ENCODE measurements at places on chromosomes 12 and 14.

GRCh38 chr14:100015251-100015655 lies 50.0 kb upstream of the EVL start:
- DNase-seq, result no peak

DNA sequence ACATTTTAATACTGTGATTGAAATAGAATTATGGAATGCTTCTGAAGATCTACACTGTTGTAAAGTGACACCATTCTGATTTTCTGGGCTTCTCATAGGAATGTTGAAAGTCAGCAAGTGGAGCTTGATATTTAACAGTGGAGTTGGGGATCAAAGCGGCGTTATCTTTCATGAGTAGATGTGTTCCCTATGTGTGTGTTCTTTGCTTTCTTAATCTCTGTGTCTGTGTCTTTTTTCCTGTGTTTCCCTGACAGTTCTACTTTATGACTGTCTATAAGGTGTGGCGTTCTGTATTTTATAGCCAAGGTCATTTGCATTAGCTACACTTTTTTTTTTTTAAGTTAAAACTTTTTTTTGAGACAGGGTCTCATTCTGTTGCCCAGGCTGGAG lies 24.7 kb downstream of the SYNE2 start:
- no peak for DNase-seq

DNA sequence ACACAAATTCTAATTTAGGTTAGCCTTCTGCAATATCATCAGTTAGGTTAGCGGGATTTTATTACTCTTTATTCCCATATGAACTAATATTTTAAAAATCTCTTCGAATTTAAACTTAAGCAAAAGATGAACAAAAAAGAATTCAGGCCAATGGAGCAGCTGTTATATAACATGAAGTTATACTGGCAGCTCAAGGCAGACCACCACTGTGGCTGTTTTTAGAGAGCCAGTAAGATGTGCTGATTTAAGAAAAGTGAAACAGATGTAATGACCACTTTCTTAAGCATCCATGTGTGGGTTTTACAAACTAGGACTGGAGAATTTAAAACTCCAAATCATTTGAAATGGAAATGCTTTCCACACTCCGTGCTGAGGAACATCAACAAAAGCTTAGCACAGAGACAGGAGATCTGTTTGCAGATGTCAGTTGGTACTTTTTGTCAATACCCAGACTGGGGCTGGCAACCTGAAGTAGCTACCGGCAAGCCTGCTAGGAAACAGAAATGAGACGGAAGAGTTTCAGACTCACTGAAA lies 164.9 kb downstream of the TTC7B start:
- DNase-seq, result no peak

DNA sequence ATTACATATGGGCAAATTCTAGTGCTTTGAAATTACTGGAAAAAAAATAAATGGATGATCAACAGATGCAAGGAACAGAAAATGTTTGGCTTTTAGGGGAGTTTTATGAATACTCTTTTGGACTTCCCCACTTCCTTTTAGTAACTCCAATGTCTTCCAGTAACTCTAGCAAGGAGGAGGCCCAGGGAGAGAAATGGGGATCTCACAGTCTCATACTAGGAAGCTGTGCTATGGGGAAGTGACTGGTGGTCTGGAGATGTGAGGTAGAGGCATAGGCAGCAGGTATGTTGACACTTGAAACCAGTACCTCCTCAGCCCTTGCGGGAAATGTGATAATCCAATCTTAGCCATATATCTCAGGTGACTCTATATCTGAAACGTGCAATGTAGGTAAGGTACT lies 68.1 kb downstream of the CRADD start:
- DNase-seq, result no peak

GRCh38 chr14:72450473-72451044 lies 443.3 kb downstream of the DPF3 start:
- no peak for DNase-seq

- no peak for DNase-seq
Measured at GRCh38 chr14:86521843-86522242, 991.9 kb downstream of the FLRT2 start.

- no peak for DNase-seq
Measured at GRCh38 chr14:71913342-71913741, 18.9 kb upstream of the RGS6 start.

GRCh38 chr12:126860210-126860609 lies 1406.8 kb upstream of the TMEM132C start:
- DNase-seq, result no peak

- no peak for DNase-seq
Measured at GRCh38 chr12:20350026-20350425, 18.3 kb upstream of the PDE3A start.

DNA sequence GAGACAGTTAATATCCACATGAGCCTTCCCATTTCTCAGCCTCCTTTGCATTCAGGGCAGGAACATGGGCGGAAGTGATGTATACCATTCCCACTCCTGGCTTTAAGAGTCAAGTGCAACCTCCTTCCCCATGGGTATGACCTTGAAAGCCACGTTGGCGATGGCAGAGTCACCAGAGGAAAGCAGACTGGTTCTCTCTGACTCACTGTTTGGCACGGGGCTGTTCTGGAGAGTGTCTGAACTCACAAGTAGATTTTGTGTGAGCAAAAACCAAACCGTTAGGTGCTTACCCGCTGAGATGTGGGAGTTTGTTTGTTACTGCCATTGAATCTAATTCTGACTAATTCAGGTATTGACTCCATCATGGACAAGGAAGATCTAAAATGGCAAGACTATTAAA lies 36.7 kb upstream of the PZP start:
- peak; percentile 32 for DNase-seq

- DNase-seq, result no peak
Measured at GRCh38 chr12:63495974-63496373, 172.3 kb downstream of the DPY19L2 start.

DNA sequence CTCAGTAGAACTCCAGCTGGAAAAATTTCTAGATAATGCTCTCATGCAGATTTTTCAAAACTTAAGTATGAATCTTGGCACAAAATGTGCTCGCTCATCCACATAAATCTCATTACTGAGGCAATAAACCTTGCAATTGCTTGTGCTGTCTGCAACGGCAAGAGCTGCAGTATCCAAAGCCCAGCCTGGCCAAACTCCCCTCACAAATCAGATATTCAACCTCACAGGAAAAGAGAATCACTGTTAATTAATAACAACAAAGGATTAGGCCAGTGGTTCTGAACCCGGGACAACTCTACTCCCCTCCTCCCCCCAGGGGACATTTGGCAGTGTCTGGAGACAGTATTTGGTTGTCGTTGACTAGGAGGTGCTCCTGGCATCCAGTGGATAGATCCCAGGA lies 19.2 kb upstream of the CORO1C start:
- DNase-seq, result no peak

- DNase-seq, result no peak
Measured at GRCh38 chr14:56023661-56024081, 94.5 kb upstream of the PELI2 start.

DNA sequence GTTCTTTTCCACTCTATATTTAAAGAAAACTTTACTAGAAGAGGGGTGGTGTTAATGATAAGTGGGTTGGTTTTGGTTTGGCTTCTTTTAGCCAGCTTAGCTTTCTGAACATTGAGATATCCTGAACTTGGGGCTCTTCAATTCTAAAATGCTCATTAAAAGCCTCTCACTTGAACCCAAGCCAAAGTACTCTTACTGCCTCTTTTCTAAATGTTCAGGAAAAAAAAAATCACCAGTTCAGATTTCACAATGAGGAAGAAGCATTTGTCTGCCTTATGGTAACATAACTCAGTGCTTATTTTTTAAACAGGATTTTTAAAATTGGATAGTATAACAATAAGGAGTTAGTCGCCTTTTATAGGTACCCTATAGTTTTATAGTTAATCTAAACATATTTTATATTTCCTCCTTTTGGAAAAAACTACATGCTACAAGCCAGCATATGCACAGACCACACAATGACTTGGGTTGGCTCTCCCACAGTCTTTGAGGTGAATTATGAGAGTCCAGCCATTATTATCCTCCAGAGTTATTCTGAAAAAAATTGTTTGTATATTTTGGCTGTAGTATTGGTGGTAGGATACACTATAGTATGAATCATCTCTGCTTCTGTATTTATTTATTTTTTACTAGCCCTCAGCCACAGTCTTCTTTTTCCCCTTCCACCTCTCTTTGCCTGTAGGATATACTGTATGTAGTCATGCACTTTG lies 195.5 kb upstream of the TMPO start:
- no peak for DNase-seq

GRCh38 chr12:124393414-124393790 lies 98.5 kb downstream of the RFLNA start:
- no peak for DNase-seq

- DNase-seq, result no peak
Measured at GRCh38 chr12:124369827-124370378, 75.0 kb downstream of the RFLNA start.

- no peak for DNase-seq
Measured at GRCh38 chr14:68924186-68925158, 54.6 kb downstream of the ACTN1 start.

GRCh38 chr14:70711451-70711850 lies 69.7 kb downstream of the TTC9 start:
- DNase-seq, result no peak

GRCh38 chr14:99687284-99688209 lies 3.4 kb downstream of the CYP46A1 start:
- DNase-seq, result no peak

DNA sequence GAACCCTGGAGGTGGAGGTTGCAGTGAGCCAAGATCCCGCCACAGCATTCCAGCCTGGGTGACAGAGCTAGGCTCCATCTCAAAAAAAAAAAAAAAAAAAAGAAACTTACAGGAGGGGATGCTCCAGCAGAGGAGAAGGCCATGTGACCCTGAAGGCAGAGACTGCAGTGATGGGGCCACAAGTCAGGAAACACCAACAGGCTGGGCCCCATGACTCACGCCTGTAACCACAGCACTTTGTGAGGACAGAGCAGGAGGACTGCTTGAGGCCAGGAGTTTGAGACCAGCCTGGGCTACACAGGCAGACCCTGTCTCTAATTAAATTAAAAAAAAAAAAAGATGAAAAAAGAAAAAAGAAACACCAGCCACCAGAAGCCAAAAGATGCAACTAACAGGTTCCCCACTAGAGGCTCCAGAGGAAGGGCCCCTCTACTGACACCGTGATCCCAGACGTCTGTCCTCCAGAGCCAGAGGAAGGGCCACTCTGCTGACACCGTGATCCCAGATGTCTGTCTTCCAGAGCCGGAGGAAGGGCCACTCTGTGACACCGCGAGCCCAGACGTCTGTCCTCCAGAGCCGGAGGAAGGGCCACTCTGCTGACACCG lies 9.1 kb upstream of the GLT1D1 start:
- no peak for DNase-seq

DNA sequence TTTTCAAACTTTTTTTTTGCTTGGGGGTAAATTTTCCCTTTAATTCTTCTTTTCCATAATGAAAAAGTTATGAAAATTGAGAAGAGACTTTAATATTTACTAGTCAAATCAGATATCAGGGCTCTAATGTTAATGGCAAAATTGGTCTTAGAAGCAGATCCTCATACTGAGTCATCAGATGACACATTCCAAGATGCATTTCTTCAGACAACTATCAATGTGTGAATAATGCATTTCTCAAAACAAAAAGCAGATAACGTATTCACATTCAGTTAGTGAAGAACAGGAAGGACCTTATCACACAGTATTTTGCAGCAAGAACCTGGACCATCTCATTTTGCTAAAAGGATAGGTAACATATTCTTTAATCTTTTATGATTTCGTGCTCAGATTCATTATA lies 130.7 kb downstream of the GPHN start:
- DNase-seq, result no peak

DNA sequence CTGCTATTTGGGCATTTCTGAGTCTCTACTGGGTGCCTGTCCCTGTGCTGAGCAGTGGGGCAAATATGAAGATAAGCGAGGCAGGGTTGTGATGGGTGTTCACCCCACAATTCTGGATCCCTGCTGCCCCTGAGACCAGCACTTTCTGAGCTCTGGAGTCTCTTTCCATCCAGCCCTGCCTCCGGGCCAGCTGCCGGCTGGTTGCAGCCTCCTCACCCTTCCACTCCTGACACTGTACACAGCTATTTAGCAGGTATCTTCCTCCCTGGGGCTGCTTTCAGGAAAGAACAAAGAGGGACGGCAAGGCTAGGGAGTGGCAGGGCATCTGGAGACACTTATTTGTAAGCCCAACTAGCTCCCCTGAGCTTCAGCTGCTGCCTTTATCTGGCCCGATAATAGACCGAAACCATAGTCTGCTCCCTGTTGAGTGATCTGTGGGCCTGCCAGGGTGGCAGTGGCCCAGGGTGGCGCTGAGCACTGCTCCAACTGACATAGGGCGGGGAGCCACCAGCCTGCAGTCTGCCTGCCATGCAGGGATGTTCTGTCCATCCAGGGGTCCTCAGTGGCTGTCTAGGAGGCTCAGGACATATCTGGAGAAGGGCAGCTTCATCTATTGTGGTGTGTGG lies 7.6 kb upstream of the KRT80 start:
- no peak for DNase-seq

GRCh38 chr12:93376436-93377251 lies 1.1 kb upstream of the NUDT4 start:
- DNase-seq, result no peak

- no peak for DNase-seq
Measured at GRCh38 chr12:41683023-41683422, 461.7 kb downstream of the GXYLT1 start.

DNA sequence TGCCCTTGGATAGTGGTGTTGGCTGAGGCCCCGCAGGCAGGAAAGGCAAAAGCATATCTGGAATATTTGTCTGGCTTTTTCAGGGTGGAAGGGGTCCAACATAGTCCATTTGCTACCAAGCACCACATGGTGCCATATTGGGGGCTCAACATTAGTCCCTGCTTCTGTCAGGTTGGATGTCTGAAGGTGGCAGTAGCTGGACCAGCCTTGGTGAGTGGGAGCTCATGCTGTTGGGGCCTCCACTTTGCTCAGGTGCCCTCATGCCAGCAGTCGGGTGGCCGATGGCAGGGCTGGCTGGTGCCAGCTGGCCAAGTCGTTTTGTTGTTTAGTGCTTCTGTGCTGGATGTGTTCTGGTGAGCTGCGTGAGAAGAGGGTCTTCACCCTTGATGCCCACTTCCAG lies 135.3 kb downstream of the PAPOLA start:
- no peak for DNase-seq

- DNase-seq, result no peak
Measured at GRCh38 chr14:73245480-73246325, 8.4 kb downstream of the PAPLN start.

- DNase-seq, result no peak
Measured at GRCh38 chr12:90801776-90802175, 153.2 kb downstream of the CCER1 start.

DNA sequence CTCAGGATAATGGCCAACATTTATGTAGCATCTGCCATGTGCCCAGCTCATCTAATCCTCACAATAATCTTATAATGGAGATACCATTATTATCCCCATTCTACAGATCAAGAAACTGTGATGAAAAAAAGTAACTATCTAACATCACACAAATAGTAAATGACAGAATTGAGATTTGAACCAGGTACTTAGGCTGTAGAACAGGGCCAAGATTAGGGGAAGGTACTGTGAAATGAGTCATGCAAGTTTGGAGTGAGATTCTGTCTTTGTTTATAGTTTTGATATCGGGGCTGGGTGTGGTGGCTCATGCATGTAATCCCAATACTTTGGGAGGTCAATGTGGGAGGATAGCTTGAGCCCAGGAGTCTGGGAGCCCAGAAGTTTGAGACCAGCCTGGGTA lies 1.3 kb upstream of the GNPTAB start:
- no peak for DNase-seq

- DNase-seq, result no peak
Measured at GRCh38 chr12:107377596-107378385, 284.4 kb upstream of the CRY1 start.

Data from stimulated activated CD4-positive, alpha-beta T cell treated with anti-CD3 and anti-CD28 coated beads, Interleukin-1b, Interleukin-23, amount 100 ng/mL, for 1 hour (primary cell).